Umbilical cord (tissue), 2 donors: ENCODE measurements at places on chromosomes 1 and 21.

DNA sequence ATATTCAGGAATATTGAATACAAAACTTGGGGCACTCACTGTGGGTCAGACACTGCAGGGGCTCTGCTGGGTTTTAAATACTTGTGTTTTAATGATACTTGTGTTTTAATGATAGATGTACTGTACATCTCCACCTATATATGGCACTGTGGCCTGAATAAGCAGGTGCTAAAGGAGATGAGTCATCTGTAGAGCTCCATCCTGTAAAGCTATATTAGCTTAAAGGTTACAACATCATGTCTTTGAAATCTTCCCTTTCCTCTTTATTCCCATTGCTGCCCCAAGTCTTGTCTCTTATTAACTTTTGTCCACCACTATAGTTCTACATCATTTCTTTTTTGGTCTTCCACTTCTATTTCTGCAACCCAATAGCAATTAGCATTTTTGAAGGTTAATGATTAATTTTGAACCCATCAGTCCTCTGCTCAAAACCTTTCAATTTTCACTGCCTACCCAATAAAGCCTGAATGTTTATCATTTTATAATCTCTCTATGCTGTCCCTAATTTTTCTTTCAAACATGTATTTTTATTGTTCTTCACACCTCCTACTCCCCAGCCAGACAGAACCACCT, 113.3 kb upstream of the PTGFR start:
- DNase-seq = no peak

DNA sequence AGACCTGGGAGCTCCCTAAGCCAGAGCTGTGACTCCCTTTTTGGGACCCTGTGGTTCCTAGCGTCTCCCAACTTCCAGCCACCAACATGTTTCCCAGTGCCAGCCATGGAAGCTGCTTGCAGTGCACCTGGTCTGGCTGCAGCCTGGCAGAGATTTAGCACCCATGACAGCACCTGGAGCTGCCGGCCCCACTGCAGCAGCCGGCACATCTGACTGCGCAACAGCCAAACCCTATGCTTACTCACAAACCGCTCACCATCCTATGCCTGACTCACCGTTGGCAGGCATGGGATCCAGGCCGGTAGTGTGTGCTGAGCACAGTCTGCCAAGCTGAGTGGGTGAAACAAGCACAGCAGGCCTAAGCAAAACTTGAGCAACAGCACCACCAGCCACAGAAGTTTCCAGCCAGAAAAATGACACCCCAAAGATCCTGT, 435.9 kb upstream of the PRMT6 start:
- no peak for DNase-seq

DNA sequence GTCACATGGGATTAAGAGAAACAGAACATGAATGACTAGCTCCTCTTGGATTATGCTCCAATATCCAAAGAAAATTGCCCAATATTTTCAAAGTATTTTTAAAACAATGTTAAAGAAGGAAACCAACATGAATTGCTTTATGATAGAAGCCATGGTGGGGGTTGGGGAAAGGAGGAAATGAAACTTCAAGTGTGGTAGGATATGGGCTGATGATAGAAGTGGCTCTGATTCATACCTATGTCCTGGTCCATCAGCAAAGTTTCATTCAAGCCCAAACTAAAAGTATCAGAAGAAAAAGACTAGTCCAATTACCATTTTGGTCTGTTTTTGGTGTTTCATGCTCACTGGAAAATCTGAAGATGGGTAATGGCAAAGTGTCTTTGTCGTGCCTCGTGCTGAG, 104.2 kb upstream of the PROX1 start:
- no peak for DNase-seq

DNA sequence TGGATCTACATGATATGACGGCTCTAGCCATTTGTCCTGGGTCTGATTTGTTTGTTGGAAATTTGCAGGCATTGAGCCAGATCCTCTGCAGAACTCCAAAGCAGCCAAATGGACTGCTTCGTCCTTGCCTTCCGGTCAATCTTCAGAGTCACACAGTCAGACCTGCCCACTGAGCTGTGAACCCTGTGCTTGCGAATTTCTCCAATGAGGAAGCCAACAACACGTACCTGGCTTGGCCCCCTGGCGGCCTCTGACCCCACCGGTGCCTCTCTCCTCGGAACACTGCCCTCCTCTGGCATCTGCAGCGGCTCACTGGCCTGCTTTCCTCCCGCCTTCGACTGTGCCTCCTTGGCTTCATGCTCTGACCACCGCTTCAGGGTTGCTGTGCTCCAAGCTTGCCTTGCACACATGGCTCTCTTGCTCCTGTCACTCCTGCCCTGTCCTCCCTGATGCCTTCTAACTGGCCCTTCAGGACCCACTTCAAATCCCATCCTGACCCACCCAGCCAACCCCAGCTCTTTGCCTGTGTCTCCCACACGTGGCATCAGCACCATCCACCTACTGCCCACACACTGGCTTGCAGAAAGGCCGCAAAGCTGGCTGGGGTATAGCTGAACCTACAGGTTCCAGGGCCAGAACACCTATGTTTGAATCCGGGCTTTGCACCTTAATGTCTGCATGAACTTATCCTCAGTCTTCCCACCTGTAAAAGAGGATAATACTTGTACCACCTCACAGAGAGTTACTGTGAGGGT, 128.2 kb downstream of the KCNN3 start:
- DNase-seq = no peak

- DNase-seq = no peak
Observed at GRCh38 chr1:108109295-108109973, 90.7 kb downstream of the SLC25A24 start.

GRCh38 chr21:14550135-14550534, 4.0 kb upstream of the SAMSN1 start:
- no peak for DNase-seq

DNA sequence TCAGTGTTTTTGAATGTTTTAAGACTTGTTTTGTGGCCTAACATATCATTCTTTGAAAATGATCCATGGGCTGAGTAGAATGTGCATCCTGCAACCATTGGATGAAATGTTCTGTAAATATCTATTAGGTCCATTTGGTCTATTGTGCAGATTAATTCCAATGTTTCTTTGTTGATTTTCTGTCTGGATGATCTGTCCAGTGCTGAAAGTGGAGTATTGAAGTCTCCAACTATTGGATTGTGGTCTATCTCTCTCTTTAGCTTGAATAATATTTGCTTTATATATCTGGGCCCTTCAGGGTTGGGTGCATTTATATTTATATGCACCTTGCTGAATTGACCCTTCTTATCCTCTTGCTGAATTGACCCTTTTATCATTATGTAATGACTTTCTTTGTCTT, 181.5 kb downstream of the DNAH14 start:
- DNase-seq = no peak
